Activated T-helper 2 cell treated with anti-CD3 and anti-CD28 coated beads, Interferon-gamma antibody, Interleukin-2, Interleukin-4, amounts not matched to agents 10 μg/mL and 5 μg/mL and 100 μg/mL, durations not matched to agents 14 hours and 24 hours and 36 hours (primary cell): ENCODE measurements at places on chromosomes 16 and 17. TPM values are rescaled to one million over a fixed set of nuclear protein-coding genes. Genes with fewer than 3 reads are reported as not detected.

Gene ABCA6
- total RNA-seq = not detected in 2 replicates

Gene GAS7
- 0.18 TPM in 1 of 2 replicates, not detected in the other for total RNA-seq

Gene EME1
- 26.8 and 28.6 TPM in 2 replicates for total RNA-seq

Gene RDM1
- 4.5 and 5.3 TPM in 2 replicates for total RNA-seq

Gene AANAT
- 0.18 TPM in 1 of 2 replicates, not detected in the other for total RNA-seq

Gene NLRC3
- total RNA-seq = 28.8 and 29.6 TPM in 2 replicates

DNA sequence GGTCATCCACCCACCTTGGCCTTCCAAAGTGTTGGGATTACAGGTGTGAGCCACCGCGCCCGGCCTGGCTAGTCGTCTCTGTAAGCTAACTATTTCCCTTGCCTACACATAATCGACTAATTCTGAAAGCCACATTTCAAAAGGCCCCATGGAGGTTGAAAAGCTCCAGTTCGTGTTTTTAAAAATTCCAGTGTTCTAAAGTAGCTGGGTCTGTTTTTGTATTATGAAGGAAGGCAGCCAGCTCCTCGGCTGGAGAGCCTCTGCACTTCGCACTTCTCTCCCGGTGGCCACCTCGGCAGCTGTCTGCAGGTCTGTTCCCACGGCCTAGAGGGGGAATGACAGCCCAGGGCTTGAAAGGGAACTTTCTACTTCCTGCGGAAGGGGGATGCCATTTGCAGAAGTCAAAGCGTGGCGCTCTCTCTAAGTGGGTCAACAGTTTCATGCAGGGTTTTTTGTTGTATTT, 16.9 kb downstream of the HASPIN start:
- no peak for DNase-seq
- peaks cover 35% of the 10 kb centered on the region for H3K4me1 ChIP-seq
- peaks cover 3% of the 10 kb centered on the region for H3K27me3 ChIP-seq
- H3K4me3 ChIP-seq = no peak overlapping the region

DNA sequence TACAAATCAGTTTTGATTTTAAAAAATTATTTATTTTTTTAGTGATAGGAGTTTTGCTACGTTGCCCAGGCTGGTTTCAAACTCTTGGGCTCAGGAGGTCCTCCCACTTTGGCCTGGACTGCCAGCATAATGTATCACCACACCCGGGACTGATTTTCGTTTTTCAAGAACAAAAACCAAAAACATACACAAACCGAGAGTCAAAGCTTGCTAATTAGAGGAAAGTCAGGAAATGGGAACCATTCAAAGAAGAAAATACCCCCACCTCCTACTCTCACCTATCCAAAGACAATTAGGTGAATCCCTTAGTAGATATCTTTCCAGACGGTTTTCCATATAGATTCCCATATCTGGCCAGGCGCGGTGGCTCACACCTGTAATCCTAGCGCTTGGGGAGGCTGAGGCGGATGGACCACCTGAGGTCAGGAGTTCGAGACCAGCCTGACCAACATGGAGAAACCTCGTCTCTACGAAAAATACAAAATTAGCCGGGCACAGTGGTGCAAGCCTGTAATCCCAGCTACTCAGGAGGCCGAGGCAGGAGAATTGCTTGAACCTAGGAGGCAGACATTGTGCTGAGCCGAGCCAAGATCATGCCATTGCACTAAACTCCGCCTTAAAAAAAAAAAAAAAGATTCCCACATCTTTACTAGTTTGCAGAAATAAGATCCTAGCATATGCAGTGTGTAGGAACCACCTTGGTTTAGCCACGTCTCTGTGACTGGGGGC, 883 bp upstream of the SPN start:
- H3K4me3 ChIP-seq = peak overlapping the region; percentile 94
- DNase-seq = no peak

DNA sequence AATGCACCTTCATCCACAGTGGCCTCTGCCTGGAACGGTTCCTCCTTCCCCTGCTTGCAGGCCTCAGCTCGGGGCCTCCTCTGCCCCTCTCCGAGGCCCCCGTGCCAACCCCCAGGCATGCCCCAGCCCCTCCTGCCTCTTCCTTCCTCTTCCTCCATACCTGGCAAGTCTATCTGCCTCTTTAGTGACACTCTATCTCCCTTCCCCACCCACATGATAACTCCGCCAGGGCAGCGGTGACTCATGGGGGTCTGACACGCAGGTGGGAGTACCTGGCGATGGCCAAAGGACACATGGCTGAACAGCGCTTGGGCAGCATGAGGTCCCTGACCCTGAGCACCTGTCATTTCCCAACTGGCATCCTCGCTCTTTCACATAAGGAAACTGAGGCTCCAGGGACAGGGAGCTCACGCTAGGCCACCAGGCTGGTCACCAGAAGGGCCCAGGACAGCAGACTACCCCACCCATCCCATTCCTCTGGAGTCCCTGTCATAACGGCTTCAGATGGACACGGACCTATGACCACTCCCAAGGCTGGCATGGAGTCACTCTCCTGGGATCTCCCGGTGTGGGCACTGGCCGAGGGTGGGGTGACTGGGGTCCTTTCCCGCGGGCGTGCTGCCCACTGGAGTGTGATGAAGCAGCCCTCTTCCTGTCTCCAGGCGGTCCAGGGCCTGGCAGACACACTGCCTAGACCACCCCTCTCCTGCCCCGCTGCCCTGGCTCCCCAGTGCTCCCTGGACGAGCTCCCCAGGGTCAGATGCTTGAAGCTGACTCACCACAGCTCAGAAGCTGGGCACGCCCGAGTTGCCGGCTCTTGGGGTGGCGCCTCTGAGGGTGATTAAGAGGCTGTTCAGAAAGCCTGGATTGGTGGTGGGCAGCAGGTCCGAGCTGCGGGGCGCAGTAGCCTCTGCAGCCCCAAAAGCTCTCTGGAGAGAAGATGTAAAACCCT, 100.6 kb downstream of the ENGASE start:
- H3K36me3 ChIP-seq = no peaks in the 10 kb centered on the region
- H3K27me3 ChIP-seq = no peaks in the 10 kb centered on the region
- H3K27ac ChIP-seq = no peak overlapping the region
- no peaks in the 10 kb centered on the region for H3K4me1 ChIP-seq

GRCh38 chr16:79677799-79678530, 77.4 kb upstream of the MAF start:
- no peak for DNase-seq
- no peaks in the 10 kb centered on the region for H3K4me1 ChIP-seq
- no peak overlapping the region for H3K4me3 ChIP-seq

GRCh38 chr17:37744961-37745800, at the start of gene HNF1B:
Gene HNF1B, minus strand, starts transcription at chr17:37745059. Its CDS starts 175 bp downstream, at chr17:37744884.
- DNase-seq = no peak
- H3K4me3 ChIP-seq = peak within 1 kb of the TSS; percentile 74

DNA sequence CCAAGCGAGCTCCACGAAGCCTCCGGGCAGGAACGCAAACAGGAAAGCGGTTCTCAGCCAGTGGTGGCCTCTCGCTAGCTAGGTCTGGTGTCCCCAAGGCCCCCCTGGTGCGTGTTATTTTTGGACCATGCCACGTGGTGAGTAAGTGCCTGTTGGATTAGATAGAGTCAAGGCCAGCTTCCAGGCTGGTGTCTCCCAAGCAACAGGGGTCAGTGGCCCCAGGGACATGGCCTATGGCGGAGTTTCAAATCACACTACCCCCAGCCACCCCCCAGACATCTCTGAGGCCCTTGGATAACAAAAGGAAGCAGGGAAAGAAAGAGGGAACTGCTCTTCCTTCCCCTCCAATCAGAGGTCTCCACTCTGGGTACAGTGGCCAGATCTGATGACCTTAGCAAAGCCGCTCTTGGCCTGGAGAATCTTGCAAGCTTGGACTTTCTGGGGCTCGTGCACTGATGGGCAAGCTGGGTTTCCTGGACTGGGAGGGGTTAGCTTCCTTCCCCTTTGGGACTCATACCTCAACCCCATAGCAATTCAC, 58.2 kb downstream of the MAF start:
- DNase-seq = no peak
- H3K36me3 ChIP-seq = no peaks in the 10 kb centered on the region
- peaks cover 9% of the 10 kb centered on the region for H3K27me3 ChIP-seq
- H3K4me1 ChIP-seq = no peaks in the 10 kb centered on the region
- no peak overlapping the region for H3K27ac ChIP-seq

DNA sequence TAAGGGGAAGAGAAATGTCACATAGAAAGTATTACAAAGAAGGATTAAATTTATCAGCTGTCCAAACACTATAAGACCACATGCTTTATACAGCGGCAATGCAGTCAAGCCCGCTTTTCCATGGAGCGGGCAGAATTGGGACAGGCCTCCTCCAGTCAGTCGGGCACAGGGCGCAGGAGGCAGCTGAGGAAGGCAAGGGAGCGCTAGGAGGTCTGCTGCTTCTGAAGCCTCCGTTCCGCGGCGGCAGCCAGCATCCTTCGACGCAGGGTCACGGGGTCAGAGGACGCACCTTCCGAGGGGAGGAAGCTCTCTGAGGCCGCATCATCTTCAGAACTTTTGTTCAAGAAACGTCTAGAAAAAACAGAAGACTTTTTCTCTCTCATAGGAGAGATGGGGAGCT, 62.6 kb downstream of the AMFR start:
- H3K27me3 ChIP-seq = no peaks in the 10 kb centered on the region
- peaks cover 47% of the 10 kb centered on the region for H3K36me3 ChIP-seq
- H3K4me3 ChIP-seq = no peak overlapping the region
- no peak overlapping the region for H3K27ac ChIP-seq
- peaks cover 11% of the 10 kb centered on the region for H3K4me1 ChIP-seq

DNA sequence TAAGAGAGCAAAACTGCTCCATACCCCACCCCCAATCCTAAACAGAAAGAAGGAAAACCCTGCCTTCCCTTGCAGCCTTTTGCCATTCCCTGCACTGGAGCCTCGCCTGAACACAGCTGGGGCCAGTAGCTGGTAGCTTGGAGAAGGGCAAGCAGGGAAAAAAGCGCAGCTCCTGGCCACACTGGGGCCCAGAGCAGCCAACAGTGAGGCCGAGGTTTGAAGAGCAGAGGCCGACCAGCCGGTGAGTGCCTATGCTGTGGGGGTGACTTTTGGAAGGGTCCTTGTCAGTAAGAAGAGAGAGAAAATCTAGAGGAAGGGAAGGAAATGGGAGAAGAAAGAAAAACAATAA, 3.2 kb upstream of the HOXB9 start:
- peaks cover 15% of the 10 kb centered on the region for H3K4me1 ChIP-seq
- peaks cover 77% of the 10 kb centered on the region for H3K27me3 ChIP-seq
- no peak for DNase-seq
- H3K36me3 ChIP-seq = no peaks in the 10 kb centered on the region
- no peak overlapping the region for H3K4me3 ChIP-seq

- no peaks in the 10 kb centered on the region for H3K4me1 ChIP-seq
- H3K36me3 ChIP-seq = no peaks in the 10 kb centered on the region
- H3K27me3 ChIP-seq = no peaks in the 10 kb centered on the region
Observed at GRCh38 chr16:64297863-64298600, 823.8 kb downstream of the CDH11 start.

GRCh38 chr16:31268891-31269290, 9.1 kb downstream of the ITGAM start:
- no peak overlapping the region for H3K4me3 ChIP-seq
- H3K4me1 ChIP-seq = peaks cover 29% of the 10 kb centered on the region
- H3K27ac ChIP-seq = no peak overlapping the region
- H3K27me3 ChIP-seq = no peaks in the 10 kb centered on the region
- no peak for DNase-seq
